ENCODE measurements at places on chromosomes 13 and 19.

DNA sequence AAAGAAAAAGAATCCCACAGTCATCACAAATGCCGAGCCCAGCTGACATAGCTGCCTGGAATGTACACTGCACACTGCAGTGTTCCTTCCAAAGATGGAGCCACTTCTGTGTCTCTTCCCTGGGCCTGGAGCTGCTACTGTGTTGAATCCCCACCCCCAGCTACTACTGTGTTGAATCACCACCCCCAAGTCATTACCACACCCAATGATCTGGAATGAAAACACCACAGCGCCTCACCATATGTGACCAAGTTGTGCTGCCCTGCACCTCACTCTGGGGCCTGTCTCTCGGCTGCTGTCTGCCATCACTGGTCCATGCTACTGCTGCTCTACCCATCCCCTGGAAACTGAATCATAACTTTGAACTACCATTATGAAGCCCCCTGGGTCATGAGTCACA lies 861.2 kb downstream of the UQCRFS1 start:
- DNase-seq, result no peak

- peak; percentile 60 for DNase-seq
These were observed 244.4 kb upstream of the MAB21L1 start for GRCh38 chr13:35720690-35721554.

DNA sequence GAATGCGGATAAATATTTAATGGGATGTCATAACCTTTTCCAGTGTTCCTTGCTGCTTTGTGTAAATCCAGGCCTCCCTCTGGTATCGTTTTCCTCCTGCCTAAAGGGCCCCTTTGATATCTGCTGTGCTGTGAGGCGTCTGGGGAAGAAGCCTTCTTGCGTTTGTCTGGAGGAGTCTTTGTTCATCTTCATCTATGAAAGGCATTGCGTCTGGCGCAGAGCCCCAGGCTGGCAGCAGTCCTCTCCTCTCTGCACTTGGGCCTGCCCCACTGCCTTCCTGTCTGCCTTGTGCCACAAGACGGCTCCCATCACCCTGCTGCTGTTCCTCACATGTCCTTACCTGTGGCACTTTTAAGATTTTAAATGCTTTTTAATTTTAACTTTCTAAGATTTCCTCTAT lies 9.8 kb downstream of the PROZ start:
- no peak for DNase-seq

DNA sequence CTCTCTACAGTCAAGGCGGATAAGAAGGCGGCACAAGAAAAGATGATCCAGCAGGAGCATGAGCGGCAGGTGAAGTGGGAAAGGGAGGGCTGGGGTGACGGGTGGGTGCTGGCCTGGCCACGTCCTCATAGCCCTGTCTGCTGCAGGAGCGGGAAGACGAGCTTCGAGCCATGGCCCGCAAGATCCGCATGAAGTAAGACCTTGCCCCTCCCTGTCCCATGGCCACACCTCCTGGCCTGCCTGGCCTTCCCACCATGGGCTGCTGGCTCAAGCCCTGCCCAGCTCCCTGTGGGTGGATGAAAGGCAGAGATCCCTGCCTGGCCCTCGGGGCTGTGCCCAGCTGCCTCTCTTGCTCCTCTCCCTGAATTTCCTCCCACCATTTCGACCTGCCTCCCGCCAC lies 7.2 kb downstream of the ZNF296 start:
- DNase-seq, result no peak

- DNase-seq, result no peak
These were observed 329.7 kb downstream of the UQCRFS1 start for GRCh38 chr19:28883241-28883693.

DNA sequence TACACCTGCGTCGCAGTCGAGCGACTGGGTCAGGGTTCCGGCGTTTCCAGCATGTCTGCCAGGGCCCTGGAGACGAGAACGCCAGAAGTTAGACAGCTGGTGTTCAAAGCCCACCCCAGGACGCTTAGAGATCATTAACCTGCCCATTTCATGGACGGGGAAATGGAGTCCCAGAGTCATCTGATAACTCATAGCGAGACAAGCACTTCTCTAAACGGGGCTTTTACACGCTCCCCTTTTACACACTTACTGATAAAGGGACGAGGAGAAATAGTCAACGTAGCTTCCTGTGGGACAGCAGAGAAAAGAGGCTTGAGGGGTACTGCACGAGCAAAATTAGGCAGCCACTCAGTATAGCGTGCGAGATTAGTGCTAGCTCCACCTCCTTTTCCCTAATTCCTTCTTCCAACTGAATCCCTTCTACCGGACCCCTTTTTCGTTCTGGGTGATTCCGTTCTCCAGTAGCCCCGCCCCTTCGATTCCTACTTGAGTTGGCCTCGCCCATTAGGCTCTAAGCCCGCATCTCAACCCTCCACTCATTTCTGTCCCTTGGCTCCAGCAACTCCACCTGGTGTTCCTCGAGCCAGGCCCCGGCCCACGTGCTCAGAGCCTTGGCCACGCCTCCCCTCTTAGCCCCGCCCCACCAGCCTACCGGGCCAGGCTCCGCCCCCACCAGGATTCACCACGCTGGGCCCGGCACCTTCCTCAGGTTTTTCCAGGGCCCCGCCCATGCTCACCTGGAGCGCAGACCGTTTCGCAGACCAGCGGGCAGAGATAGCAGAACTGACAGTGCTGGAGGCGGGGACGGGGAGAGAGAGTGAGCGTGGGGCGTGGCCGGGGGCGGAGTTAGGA lies 3.7 kb downstream of the HRC start:
- DNase-seq, result peak; percentile 100

- no peak for DNase-seq
These were observed 85.6 kb downstream of the RXFP2 start for GRCh38 chr13:31824705-31825517.

GRCh38 chr19:7255119-7255518 lies 39.1 kb downstream of the INSR start:
- DNase-seq, result no peak

- no peak for DNase-seq
These were observed 8.5 kb downstream of the UNC13A start for GRCh38 chr19:17679526-17680229.

GRCh38 chr13:83877651-83878355 lies 4.5 kb downstream of the SLITRK1 start:
- DNase-seq, result no peak

DNA sequence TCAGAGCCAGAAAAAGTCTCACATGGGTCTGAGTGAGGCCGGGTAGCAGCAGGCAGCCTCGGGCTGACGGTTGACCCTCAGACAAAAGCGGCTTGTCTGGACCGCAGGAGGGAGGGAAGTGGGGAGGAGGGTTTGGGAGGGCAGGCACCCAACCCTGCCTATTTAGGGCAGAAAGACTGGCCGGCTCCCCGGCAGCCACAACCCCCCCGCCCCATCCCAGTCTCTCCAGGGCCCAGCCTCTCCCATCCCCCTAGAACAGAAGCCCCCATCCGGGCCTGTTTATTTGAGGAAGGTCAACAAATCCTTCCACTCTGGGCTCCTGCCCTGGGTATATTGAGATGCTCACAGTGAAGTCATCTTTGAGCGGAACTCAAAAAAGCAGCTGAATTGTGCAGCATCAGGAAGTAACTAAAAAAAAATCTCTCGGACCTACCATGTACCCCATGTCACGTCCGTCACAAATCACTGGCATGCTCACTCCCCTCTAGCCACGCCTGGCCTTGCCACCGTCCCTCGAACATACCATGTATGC lies 6.3 kb downstream of the DACT3 start:
- DNase-seq, result no peak

DNA sequence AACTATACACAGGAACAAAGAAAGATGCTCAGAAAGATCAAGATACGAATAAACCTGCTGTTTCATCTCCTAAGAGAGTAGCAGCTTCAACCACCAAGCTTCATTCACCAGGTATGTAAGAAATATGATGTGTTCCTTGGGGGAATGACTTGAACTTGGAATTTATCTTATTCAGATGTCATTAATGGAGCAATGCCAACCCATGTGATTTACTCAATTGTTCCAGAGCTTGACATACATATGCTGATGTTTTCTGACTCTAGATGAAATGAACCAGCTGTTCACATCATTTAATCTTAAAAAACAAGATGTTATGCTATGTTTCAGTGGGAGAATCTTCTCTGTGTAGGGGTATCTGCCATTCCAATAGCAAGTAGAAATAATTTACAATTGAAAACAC lies 270.9 kb downstream of the SLC7A1 start:
- no peak for DNase-seq
